NCI-H187 treated with DMSO at 0.1 percent for 48 hours (cell line): ENCODE measurements at places on chromosomes 5 and 9.

- no peak for DNase-seq
Measured at GRCh38 chr5:147911427-147911826, 5.1 kb upstream of the C5orf46 start.

DNA sequence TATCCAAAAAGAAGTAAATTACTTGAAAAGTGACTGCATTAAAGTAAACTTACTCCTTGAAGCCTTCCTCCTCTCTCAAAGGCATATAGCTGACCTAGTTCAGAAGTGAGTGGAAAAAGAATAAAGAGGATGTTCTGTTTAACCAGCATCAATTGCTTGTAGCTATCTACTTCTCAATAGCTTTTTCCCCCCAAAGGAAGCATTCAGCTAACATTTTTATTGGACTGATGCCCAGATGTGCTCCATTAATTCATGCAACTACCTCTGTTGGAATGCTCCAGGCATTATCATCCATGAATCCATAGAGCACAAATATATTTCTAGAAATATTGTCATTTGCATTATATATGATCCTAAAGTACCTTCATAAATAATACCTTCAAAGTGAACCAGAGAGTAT lies 132.8 kb downstream of the RASEF start:
- no peak for DNase-seq

DNA sequence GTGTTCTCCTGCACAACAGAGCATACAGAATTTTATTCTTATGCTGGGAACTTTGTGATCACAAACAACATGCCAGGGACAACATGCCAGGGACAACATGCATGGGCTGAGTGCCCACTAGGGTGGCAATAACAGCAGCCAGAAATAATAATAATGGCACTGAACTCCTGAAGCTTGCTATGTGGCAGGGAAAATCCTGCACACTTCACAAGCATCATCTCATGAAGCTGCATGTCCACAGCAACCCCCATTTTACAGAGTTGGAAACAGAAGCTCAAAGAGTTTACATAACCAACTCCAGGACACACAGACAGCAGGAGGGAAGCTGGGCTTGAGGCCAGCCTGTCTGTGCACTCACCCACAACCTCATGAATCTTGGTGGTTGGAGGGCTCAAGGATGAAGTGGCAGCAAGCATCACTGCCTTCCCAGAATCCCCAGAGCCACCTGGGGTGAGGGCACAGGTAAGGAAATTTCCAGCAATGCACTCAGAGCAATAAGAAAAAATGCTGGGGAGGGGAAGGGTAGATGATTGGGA lies 111.4 kb downstream of the GABBR2 start:
- DNase-seq: no peak

DNA sequence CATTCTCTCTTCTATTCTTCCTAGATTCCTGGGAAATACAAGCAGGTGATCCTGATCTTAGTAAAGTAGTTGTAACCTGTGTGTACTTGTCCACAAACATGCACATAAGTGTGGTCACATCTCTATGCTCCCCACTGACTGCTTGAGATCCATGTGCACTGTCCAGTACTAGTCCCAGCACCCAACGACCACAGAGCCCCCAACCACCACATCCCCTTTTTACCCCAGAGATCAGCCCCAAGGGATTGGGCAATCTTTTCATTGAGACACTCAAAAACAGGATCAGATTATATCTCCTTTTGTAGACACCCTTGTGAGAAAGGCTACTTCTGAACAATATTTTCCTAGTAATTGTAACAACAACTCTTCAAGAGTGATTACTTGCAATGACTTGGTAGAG lies 240.6 kb downstream of the ACTL7B start:
- no peak for DNase-seq

DNA sequence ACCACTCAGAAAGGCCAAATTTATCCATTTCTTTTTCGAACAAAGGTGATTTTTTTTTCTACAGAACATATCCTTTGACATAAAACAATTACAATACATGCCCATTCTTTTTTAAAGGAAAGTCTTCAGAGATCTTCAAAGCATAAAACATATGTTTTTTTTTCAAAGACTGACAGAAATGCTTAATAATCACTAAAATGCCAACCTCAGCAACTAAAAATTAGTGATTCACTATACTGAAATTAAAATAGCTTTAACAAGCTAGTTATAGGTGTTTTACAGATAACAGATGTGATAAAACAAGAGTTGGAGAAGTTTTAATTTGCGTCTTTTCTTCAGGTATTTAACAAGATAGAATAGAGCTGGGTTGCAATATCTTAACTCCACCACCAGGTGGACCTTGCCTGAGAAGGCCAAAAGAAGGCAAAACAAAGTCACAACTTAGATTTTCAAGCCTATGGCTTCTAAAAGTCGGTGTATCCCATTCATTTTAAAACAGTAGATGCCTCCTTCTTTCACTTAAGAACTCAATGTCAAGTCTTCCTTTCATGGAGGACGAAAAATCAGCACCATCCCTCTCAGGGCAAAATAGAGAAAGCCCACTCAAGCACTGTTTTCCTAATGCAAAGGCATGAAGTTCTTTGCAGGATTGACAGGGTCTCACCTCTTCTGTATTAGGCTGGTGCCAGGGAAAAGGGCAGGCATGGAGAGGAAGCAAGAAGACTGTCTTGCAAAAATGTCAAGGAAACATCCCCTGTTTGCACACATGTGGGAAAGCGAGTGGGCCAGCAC lies 31.1 kb upstream of the CPLX2 start:
- no peak for DNase-seq

GRCh38 chr9:130555968-130556367 lies 23.4 kb upstream of the FUBP3 start:
- no peak for DNase-seq
